Left lobe of liver (tissue), 2 donors: ENCODE measurements at places on chromosomes 16 and 17. TPM values are rescaled to one million over a fixed set of nuclear protein-coding genes. Genes with fewer than 3 reads are reported as not detected.

GP1BA gene
- not detected for total RNA-seq

- DNase-seq = no peak
Observed at GRCh38 chr16:84763629-84764028, 56.2 kb upstream of the CRISPLD2 start.

- no peak for DNase-seq
Observed at GRCh38 chr16:81292936-81293335, 21.8 kb upstream of the GAN start.

- no peak for DNase-seq
Observed at GRCh38 chr16:4378161-4378666, 6.6 kb downstream of the VASN start.

DNA sequence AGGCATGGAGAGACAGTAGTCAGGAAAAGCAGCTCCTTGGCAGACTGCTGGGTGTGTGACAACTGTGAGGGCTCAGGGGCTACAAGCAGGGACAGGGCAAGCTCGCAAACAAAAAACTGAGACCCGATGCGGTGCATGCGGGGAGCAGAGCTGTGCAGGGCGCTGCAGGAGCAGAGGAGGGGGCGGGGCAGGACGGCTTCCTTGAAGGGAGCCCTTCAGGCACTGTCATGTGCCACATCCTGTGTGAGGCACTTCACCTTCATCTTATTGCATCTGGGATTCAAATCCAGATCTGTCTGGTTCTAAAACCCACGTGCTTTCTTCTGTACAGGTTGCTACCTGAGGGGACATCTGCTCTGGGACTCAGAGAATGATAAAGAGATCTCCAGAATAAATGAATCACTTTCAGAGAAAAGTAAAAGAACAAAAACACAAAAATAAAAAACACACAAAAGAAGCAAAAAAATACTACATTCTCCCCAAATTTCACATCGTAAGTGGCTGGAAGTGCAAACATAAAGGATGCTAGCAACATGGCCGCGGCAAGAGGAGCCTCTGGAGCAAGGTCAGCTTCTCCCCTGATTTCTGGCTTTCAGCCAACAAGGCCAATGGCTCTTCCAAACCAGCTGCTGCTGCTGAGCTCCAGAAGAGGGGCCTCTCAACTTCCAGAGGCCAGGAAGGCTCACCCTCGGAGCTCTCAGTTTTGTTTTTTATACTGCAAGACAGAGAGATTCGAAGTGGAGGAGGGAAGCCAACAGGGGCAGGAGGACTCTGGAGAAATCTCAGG, 14.2 kb downstream of the LYRM9 start:
- DNase-seq = no peak

- DNase-seq = no peak
Observed at GRCh38 chr16:8878523-8878911, 3.6 kb upstream of the LITAFD start.

- DNase-seq = no peak
Observed at GRCh38 chr17:64180089-64181073, 50.4 kb upstream of the ERN1 start.

EARS2 gene
- total RNA-seq = 15.9 TPM

CSH1 gene
- total RNA-seq = not detected

- DNase-seq = no peak
Observed at GRCh38 chr17:1447052-1447451, 9.0 kb downstream of the CRK start.

LPCAT2 gene
- 1.6 TPM for total RNA-seq

DNA sequence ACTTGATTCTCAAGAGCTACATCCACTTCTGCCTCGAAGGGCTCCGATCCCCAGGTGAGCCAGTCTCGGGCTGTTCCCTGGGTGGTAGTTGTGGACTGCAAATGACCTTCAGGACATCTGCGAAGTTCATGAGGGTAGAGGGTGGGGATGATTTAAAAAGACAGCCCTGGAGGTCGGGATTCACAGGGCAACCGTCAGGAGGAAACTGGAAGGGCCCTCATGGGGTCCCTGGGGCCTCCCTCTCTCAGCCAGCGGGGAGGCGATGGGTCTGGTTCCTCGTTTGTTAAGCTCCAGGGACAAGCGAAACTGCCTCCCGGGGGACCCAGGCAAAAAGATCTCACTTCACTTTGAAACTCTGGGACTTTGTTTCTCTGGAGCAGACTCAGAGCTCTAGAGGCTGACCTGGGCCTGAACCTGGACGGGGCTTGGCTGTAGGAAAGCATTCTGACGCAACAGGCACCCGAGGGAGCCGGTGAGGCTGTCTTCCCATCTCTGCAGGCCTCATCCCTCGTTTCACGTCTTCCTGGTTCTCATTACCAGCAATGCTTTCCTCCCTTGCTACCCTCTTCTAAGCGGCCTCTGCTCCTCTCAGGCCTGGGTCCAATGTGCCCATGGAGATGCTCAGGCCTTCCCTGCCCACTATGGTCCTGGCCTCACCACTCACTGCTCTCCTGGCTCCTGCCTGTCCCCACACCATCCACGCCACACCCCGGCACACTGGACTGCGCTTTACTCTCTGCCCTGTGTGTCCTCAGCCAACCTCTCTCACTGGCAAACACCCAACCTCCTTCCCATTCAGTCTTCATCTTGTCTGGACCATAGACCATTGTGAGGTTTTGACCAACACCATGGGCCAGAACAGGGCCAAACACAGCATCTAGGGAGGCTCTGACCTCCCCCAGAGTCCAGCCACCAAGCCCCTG, 214.2 kb upstream of the TNRC6C start:
- DNase-seq = no peak

DNA sequence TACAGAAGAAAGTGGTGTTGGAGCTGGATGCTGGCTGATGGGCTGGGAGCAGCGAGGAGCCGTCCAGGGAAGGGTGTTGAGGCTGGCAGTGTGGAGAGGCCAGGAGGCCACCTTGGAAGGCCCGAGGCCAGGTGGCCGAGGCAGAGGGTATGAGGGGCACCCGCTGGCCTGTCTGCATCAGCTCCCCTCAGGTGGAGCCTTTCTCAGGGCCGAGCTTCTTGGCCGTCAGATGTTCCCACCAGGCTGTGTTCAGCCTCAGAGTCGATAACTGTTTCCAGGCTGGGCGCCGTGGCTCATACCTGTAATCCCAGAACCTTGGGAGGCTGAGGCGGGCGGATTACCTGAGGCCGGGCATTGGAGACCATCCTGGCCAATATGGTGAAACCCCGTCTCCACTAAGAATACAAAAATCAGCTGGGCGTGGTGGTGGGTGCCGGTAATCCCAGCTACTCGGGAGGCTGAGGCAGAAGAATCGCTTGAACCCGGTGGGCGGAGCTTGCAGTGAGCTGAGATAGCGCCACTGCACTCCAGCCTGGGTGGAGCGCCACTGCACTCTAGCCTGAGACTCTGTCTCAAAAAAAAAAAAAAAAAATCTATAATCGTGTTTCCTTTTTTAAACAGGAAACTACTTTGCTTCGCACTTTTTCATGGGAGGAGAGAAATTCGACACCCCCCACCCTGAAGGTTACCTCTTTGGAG, 25.3 kb downstream of the MGRN1 start:
- DNase-seq = no peak

DNA sequence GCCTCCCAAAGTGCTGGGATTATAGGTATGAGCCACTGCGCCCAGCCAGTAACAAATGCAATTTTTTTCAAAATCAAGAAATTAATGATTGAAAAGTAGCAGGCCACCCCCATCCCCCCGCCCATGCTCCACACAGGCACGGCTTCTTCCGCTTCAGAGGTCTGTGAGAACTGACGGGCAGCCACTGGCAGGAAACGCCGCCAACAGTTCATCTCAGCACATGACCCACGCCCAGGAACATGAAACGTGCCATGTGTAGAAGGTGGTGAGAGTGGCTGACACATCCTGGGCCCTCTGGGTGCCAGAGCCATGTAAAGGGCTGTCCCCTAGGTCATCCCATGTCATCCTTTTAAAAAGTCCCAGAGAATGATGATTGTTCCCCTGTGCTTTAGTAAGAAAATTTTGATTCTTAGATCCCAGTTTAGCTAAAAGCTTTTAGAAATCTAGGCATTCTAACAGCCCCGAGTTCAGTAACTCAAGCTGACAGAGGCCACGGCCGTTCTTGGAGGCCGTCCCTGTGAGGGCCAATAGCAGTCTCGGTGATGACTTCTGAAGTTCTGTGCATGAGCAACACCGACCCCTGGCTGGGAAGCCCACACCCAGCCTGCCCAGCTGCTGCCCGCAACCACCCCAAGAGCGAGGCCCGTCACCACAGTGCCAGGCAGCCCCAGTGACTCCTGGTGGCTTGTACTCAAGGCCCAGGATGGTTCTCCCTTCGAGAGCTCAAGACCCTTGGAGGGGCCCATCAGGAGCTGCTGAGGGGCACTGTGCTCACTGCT, 52.1 kb downstream of the KLHDC4 start:
- no peak for DNase-seq

CCL14 gene
- 16.9 TPM for total RNA-seq

GPR139 gene
- not detected for total RNA-seq

HOXB13 gene
- 0.08 TPM for total RNA-seq

- no peak for DNase-seq
Observed at GRCh38 chr16:10754941-10755340, 11.3 kb downstream of the NUBP1 start.

DNA sequence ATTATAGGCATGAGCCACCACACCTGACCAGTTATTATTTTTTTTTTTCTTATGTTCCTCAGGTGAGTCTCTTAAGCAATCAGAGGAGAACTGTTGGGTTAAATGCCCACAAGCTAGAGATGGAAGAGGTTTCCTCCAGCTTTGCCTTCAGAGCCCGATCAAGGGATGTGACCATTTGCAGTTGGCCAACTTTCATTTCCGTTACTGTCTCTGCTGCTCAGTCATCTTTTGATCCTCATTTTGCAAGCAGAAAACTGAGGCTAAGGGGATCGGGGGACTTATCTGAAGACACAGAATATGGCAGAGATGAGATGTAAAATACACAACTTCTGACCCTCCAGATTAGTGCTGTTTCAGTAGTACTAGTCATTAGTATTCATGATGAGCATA, 188.8 kb downstream of the RAB11FIP4 start:
- no peak for DNase-seq

DNA sequence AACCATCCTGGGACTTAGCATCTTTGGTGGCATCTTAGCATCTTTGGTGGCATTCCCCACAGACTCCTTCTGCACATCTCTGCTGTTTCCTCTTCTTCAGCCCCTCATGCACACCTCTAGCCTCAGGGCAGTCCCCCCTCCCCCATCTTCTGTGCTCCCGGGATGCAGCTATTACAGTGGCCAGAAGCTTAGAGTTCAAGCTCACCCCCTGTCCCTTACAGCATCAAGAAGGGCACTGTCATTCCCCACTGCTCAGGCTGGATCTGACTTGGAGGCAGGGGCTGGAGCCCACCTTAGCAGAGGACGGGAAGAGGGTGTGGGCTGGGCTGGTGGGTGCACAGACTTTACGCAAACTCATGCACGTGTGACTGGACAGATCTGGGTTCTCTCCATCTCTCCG, 650 bp downstream of the EPN3 start:
- DNase-seq = no peak

ACSF2 gene
- 56.1 TPM for total RNA-seq

DNA sequence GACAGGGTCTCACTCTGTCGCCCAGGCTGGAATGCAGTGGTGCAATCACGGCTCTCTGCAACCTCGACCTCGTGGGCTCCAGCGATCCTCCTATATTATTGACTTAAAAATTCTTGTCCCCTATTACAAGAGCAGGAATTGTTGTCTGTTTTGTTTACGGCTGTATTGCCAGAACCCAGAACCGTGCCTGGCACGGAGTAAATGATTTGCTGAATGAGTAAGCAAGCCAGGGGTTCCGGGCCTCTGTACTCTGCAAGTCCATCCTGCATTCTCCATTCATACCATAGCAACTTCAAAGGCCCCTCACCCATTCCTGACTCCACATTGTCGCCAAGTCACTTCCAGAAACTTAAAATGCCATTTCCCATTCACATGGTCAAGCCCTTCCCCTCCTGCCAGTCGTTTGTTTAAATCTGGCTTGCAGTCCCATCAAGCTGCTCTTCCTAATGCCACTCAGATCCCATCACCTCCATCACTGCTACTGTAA, 6.9 kb downstream of the ADCY9 start:
- no peak for DNase-seq

- no peak for DNase-seq
Observed at GRCh38 chr17:75895370-75896155, 1.2 kb downstream of the TRIM65 start.

AXIN2 gene
- total RNA-seq = 3.6 TPM

KRTAP3-1 gene
- total RNA-seq = not detected

DNA sequence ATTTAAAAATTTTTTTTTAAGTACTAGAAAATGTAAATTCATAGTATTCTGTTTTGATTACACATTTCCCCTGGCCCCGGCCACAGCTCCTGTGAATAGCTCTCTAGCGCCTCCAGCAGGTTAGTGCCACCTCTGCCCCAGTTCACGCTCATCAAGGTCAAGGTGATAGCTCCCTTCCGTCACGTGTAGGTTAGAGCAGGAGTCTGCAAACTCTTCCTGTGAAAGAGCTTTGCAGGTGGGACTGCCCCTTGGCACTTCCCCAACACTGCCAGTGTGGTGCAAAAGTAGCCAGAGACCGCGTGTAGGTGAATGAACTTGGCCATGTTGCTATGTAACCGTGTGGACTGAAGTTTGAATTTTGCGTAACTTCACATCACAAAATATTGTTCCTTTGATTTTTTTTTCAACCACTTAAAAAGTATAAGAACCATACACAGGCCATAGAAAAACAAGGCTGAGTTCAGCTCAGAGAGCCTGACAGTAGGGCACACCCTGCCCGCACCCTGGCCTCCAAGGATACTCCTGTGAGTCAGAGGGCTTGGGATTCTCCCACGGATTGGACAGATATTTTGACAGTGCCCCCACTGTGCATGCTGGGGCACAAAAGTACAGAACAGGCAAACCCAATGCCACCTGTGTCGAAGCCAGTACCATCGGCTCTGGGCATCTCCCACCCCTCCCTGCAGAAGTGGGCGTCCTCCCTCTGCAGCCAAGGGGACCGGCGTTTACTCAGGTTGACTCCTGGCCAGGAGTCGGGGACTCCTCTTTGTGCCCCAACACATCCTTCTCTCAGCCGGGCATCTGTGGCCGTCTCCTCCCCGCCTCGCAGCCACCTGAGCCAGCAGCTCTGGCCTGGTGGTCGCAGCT, 92.0 kb upstream of the CHMP6 start:
- DNase-seq = peak; percentile 73

FBXO31 gene
- total RNA-seq = 44.6 TPM

DNA sequence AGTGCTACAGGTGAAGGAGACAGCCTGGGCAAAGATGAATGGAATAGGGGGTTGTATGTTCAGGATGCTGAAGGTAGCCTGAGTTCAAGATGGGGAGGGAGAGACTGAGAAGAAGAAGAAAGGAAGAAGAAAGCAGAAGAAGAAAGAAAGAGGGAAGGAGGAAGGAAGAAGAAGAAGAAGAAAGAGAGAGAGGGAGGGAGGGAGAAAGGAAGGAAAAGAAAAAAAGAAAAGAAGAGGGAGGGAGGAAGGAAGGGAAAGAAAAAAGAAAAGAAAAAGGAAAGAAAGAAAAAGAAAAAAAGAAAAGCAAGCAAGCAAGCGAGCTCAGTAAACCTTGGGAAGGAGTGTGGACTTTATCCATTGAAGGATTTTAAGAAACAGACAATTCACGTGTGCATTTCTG, 7.8 kb downstream of the CCDC42 start:
- no peak for DNase-seq

- DNase-seq = peak; percentile 87
Observed at GRCh38 chr17:50200457-50201275, 765 bp downstream of the COL1A1 start.
